Body of pancreas (tissue), 4 donors: ENCODE measurements at places on chromosomes 2 and 18. TPM values are rescaled to one million over a fixed set of nuclear protein-coding genes. Genes with fewer than 3 reads are reported as not detected.

- DNase-seq = no peak
Measured at GRCh38 chr2:110896226-110896625, 163.9 kb downstream of the ACOXL start.

Gene PKDCC
- total RNA-seq = 93.9 TPM

DNA sequence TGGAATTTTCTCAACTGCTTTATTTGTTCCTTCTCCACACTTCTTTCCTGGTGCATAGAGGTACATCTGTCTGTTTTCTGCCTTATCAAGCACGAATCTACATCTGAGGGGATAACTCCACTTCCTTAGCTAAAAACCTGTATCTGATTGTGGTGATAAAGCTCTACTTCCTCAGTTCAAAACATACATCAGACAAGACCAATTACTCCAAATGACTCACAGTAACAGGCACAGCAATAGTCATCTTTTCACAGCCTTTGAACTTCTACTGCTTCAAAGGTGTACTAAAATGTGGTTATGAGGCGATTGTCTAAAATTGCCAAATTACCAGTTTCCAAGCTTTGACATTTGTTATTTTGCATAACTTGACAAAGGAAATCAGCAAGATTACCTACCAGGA is 803.6 kb upstream of the ZEB2 start:
- DNase-seq = no peak

DNA sequence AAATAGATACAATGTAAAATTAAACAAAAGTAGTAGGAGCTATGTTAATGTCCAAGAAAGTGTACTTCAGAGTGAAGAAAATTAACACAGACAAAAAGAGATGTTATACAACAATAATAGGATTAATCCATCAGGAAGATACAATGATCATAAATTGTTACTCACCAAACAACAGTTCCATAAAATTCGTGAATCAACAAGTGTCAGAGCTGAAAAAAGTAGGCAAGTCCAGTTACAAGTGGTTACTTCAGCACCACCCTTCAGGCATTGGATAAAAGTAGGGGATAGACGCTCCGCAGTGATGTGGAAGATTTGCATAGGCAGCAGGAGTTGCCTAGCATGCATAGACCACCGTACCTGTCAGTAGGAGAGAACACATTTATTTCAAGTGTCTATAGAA is 77.8 kb downstream of the ATP9B start:
- DNase-seq = no peak

- no peak for DNase-seq
Measured at GRCh38 chr2:60095202-60095815, 458.1 kb downstream of the BCL11A start.

DNA sequence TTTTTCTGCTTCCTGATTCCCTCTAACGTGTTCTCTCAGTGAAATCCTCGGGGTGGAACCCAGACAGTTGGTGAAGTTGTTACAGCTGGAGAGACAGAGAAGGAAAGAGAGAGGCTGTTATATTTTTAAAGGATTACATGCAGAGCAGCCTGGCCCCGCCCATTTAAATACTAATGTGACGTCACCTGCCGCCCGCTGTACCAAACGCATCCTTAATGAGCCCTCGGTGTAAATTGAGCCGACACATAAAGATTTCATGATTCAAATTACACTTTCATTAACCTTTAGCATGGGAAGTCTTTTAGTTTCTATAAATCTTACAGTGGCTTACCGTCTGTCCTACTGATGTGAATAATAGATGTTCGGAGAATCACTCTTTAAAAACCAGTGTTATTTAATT is 164.0 kb upstream of the SIX3 start:
- no peak for DNase-seq

DNA sequence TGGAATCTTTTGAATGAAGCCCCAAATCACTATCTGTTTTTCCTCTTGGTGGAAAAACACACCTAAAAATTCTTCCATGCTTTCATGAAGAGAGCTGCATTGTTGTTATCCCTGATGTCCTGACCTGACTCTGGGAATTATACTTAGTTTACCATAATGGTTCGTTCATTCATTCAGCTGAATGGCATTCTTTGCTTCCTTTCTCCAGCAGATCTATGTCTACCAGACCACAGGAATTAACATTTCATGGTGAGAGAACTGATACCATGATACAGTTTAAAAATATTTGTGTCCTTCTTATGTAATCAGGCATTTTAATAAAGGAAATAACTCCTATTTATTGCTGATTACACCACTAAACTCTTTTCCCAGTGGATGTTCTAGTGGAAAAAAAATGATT is 11.1 kb upstream of the SLC4A10 start:
- DNase-seq = no peak
